ENCODE measurements at places on chromosomes 6 and 20.

- no peak for ATAC-seq
These were observed 308.3 kb upstream of the PREP start for GRCh38 chr6:105711216-105711615.

GRCh38 chr6:14068133-14068532 lies 49.4 kb upstream of the CD83 start:
- ATAC-seq: no peak

GRCh38 chr6:40338306-40338705 lies 248.9 kb downstream of the LRFN2 start:
- ATAC-seq: no peak

DNA sequence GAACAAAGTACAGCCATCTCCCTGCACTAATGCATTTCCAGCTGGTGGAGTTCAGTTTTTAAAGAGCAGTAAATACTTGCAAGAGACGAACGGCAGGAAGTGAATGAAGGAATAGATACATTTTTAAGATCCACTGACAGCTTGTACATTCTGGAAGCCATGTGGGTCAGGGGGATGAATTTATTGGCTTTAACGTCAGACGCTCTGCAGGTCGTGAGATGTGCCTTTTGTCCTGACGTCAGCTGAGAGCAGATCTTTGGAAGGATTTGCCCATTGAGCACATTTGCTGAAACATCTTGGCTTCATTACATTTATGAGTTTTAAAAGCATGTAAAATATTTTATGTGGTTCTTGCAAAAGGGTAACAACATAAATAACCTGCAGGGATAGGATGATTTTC lies 29.5 kb upstream of the SALL4 start:
- ATAC-seq: peak; percentile 56

DNA sequence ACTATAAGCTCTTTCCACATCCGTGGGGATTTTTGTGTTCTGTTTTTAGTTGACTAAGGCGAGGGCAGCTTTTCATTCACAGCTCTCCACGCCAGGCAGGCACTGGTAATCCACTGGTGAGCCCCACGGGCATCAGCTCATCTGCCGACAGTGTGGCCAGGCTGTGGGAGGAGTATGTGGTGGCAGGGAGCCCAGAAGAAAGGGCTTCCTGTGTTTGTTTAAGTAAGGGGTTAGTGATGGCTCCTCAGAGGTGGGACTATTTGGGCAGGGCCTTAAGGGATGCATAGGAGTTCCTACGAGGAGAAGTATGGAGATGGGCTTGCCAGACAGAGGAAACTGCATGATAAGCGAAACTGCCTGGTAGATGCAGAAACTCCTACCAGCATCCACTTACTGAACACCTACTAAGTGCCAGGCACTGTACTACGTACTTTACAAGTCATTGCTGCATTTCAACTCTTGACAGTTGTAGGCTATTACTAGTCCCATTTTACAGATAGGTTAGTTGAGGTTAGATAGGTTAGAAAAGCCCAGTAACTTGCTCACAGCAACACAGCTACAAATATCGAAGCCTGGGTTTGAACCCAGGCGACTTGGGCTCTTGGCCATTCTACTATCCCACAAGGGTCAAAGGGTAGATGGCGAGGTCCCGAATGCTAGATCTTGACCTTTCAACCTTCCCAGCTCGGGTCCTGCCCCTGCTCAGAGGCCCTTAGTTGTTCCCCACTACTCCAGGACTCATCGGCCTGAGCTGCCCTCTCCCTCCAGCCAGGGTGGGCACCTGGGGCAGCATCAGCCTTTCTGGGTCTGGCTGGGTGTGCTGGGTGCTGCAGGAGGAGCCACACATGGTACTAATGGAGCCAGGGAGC lies 55.1 kb downstream of the CEBPB start:
- ATAC-seq: peak; percentile 67

GRCh38 chr20:24863356-24863755 lies 85.7 kb upstream of the CST7 start:
- ATAC-seq: no peak

DNA sequence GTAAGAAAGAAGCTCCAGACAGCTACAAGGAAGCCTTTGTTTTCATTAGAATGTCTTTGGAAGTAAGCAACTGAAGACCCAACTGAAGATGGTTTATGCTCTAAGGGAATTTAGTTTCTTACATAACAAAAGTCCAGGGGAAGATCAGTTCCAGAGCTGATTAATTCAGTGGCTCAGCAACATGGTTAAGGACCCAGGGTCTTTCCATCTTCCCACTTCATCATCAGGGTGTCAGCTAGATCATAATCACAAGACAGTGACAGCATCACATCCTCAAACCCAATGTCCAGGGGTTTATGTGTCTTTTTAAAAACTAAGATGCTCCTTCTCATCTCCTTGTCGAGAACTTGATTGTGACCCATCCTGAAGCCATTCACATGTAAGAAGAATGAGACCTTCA lies 119.7 kb upstream of the PRDM1 start:
- ATAC-seq: no peak
